Effector CD4-positive, alpha-beta T cell (primary cell): ENCODE measurements at places on chromosomes 2 and 18.

GRCh38 chr18:21669736-21670285 lies 34.8 kb downstream of the ABHD3 start:
- no peak for DNase-seq

DNA sequence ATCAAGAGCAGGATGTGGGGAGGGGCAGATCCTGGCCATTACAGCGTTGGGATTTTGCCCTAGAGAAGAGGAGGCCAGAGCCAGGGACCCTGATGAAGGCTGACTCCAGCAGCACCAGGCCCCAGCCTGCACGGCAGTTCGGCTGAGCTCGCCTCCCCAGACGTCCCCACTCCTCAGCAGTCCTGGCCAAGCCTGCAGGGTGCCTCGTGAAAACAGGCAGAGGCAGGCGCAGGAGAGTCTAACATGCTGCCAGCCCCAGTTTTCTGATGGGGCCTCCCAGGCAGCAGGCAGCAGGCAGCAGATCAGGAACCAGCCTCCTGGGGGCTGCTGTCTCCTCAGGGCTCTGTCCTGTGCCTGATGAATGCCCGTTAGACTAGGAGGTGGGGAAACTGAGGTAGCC lies 19.7 kb upstream of the GLI2 start:
- no peak for DNase-seq

DNA sequence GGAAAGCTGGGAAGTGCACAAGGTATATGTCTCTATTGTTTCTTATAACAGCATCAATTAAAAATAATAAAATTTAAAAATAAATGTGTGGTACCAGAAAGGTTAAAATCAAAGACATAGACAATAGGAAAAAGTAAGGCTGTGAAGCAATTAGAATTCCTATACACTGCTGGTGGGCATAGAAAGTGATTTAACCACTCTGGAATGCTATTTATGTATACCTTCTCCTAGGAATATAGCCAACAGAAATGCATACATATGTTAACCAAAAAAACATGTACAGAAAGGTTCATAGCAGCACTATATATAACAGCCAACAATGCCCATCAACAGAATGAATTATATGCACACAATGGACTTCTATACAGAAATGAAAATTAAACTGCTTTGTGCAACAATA lies 43.0 kb downstream of the WDSUB1 start:
- no peak for DNase-seq

DNA sequence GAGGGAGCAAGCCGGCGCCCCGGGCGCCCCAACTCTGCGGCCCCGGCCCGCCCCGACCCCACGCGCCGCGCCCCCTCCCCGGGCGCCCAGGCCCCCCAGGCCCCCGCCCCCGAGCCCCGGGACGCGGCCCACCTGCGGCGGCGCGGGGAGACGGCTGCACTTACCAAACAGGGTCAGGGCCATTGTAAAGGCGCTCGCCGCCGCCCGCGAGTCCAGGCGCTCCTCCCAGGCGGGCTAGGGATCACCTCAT lies 526 bp downstream of the CHN1 start:
- DNase-seq, result no peak

- DNase-seq, result no peak
Observed at GRCh38 chr2:158753641-158754611, 41.2 kb upstream of the DAPL1 start.

DNA sequence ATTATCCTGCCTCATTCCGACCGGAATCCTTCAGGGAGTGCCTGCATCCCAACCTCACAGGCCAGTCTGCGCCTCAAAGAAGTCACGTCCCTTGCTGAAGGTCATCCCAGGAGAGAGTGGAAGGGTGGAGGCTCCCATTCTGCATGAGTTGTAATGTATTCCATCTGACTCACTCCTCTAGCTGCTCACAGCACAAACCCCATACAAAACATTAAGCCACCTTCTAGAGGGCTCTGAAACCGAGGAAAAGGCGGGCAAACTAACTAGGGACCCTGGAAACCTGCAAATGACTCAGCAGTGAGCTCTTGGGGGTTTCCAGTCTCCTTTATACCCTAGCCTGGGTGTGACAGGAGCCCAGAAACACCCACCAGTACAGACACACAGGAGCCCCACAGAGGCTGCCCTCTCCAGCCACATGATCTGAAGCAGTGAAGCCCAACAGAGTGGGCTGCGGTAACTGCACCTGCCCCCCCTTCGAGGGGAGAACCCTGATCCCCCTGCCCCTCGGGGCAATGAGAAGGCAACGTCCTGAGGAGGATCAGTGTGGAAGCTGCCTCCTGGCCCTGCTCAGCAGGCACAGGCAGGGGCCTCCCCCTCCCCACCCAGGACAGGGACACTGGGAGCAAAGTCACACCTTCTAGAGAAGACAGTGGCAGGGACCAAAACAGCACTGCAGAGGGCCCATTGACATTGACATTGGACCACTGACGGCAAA lies 69.3 kb upstream of the SNTG2 start:
- DNase-seq, result no peak

DNA sequence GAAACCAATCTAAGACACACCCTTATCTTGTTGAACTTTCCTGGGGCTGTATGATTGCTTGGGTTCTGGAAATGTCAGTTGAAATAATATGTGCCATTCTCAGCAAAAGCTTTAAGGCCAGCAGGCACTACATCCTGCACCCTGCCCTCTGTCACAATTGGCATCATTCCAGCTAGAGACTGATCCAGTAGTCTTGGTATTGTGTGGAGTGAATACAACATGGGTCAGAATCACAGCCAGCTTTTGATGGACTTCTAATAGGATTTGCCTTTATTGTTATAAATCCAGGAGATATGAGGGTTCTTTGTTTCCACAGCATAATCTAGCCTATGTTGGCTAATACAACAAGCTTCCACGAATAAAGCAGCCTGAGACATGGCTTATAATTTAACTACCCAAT lies 617.0 kb upstream of the CDH2 start:
- DNase-seq, result no peak

DNA sequence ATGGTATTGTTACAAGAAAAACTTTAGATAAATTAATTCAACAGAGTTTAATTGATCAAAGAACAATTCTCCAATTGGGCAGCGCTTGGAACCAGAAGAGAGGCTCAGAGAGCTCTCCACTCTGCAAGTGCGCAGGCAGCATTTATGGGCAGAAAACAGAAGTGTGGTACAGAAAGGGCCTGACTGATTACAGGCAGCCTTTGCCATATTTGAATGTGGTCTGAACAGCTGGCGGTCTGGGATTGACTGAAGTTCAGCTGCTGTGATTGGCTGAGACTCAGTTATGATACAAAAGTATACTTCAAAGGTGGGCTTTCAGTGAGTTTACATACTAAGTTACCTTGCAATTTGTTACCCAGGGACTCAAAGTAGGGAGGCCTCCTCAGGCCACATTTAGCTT lies 301.3 kb upstream of the ID2 start:
- DNase-seq, result no peak

GRCh38 chr2:229673676-229674075 lies 40.7 kb downstream of the DNER start:
- DNase-seq, result no peak

GRCh38 chr2:200787351-200788120 lies 24.2 kb upstream of the BZW1 start:
- DNase-seq, result no peak

DNA sequence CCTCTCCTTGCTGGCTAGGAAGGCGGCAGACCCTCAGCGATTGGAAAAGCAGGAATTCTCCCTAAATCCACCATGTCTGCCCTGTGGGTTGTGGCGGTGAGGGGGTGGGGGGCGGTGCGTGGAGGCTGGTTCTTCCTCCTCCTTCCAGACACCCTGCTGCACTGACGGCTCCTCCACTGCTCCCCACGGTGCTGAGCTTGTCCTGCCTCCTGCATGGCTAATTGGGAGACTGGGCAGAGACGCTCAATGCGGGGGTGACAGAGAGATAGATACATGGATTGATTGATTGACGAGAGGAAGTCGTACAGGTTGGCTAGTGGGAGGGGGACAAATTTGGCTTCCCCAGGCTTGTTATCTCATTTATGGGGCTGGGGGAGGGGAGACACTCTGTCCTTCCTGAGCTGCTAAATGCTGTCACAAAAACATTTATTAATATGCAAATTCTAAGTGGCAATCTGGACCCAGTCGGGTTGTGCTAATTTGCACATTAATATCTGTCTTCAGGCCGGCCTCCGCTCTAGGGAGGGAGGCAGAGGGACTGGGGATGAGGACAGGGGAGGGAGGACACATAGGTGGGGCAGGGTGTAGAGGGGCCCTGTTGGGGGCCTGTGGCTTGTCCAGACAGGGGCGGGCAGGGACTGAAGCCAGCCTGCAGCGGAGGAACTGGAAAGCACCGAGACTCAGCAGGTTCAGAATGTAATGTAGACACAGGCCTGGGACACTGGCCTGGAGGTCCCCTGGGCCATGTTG lies 181.6 kb downstream of the CELF4 start:
- DNase-seq, result no peak

GRCh38 chr2:48346124-48346536 lies 183.8 kb upstream of the STON1 start:
- no peak for DNase-seq

DNA sequence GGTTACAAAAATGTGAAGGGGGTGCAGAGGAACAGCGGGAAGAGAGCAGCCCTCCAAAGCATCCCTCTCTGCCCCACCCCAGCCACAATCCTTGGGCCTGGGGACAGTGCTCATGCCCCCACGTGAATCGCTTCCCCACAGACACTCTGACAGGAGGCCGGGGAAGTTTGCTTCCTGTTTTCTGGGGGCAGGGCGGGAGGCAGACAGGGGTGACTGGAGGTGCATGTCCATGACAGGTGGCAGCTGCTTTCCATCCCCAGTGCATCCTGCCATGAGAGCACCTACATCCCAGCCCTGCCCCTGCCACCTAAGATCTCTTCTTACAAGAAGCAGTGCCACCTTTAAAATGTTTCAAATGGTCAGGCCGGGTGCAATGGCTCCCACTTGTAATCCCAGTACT lies 47.2 kb upstream of the UBE2F start:
- no peak for DNase-seq

DNA sequence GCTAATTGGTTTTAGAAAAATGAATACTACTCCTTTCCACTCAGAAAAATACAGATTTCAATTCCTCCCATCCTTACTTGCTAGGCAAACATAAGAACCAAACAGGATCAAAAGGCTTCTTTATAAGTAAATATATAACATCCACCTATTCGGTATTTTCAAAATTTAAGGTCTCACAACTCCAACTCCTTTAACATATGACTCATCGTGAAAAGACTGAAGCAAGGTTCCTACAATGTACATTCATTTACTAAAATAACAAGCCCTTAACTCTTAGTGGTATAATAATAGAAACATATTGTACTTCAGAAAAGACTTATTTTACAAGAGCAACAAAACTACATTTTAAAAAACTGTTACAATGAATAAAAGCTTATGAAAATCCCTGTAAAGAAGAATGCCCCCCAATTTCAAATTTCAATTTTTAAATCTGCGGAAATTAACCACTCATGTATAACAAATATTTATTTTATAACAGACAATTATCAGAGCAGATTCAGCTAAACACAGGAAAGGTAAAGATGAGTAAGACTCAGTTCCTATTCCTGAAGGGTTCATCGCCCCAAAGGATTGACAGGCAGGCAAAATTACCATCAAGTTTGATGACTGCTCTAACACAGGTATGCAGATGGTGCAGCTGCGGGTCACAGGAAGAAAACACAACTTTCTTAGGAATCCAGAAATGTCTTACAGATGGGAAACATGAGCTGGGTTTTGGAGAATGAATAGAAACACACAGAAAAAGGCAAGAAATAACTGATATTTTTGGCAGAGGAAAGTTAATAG lies 96.4 kb downstream of the COBLL1 start:
- no peak for DNase-seq

GRCh38 chr2:135525786-135526185 lies 5.2 kb downstream of the ZRANB3 start:
- no peak for DNase-seq

GRCh38 chr2:38665854-38666555 lies at the start of gene GALM:
TSS of gene GALM (plus strand) at chr2:38666114. CDS start at chr2:38666162, 48 bp downstream.
- DNase-seq, result peak; percentile 14

GRCh38 chr18:78625847-78626246 lies 353.8 kb upstream of the SALL3 start:
- DNase-seq, result no peak

DNA sequence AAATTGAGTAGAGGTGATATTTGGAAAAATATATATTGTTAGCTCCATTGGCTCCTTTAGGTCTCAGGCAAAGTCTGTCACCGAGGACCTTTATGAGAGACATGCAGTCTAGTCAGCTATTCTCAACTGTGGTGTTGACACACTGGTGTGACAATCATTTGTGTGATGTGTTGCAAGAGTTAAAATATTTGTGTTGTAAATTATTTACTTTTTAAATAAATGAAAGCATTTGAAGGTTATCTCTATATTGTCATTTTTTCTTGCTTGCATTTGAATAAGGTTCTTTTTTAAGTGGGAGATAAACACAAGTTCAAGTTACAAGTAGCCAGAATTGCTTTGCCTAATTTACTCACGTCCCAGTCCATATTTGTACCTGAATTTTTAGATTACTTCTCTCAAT lies 4.3 kb downstream of the REL start:
- DNase-seq, result no peak

DNA sequence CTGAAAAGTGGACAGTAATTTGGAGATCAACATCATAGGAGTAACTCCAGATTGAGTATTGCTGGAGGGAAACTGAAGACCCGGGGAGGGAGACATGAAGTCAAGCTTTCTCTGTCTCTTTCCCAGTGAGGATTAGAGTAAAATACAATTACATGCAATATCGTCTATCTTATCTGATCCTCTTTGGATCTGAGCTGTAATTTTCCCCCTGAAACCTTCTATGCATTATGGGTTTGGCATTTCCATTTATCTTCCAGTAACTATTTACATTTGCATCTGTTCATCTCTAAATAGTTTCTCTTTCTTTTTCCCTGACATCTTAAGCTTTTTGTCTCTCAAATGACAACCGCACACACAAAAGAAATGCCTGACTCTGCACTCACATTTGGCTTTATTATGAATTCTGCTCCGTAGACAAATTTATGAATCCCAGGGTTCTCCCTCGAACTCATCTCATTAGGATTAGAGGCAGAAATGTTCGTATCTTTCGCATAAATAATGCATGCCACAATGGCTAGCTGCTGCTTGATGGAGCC lies 113.1 kb downstream of the SPP2 start:
- no peak for DNase-seq

- no peak for DNase-seq
Observed at GRCh38 chr18:58668211-58668610, 3.1 kb upstream of the MALT1 start.

- no peak for DNase-seq
Observed at GRCh38 chr2:66344087-66344663, 90.8 kb upstream of the MEIS1 start.

- DNase-seq, result no peak
Observed at GRCh38 chr2:8430628-8431027, 251.2 kb upstream of the ID2 start.
